Aorta (tissue), 5 donors: ENCODE measurements at places on chromosomes 11 and 22. TPM values are rescaled to one million over a fixed set of nuclear protein-coding genes. Genes with fewer than 3 reads are reported as not detected.

GRCh38 chr11:128456566-128457268, 130.6 kb downstream of the ETS1 start:
- no peak for DNase-seq

- no peak for DNase-seq
These were observed 325.8 kb downstream of the OPCML start for GRCh38 chr11:133206313-133207005.

GRCh38 chr11:20111871-20112270, 48.4 kb downstream of the DBX1 start:
- no peak for DNase-seq

DNA sequence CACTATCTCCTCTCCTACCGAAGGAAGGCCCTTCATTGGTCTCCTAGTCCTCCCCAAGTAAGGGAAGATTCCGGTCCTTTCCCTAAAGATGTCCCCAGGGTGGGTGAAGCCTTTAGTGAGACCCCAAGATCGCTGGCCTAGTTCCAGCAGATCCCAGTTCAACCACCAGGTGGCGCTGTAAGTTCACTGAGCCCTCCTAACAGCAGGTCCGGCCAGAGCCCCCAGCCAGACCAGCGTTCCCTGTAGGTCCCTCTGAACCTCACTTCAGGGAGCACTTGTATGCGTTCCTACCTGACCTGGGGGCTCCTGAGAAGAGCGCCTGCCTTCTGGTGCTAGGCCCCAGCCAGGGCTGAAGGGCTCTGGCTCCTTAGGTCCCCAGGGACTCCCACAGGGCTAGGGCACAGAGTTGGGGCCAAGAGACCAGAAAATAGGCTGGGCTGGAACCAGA, 38.1 kb downstream of the LMO1 start:
- peak; percentile 72 for DNase-seq

GRCh38 chr11:58625086-58625485, 2.6 kb downstream of the CNTF start:
- no peak for DNase-seq

DNA sequence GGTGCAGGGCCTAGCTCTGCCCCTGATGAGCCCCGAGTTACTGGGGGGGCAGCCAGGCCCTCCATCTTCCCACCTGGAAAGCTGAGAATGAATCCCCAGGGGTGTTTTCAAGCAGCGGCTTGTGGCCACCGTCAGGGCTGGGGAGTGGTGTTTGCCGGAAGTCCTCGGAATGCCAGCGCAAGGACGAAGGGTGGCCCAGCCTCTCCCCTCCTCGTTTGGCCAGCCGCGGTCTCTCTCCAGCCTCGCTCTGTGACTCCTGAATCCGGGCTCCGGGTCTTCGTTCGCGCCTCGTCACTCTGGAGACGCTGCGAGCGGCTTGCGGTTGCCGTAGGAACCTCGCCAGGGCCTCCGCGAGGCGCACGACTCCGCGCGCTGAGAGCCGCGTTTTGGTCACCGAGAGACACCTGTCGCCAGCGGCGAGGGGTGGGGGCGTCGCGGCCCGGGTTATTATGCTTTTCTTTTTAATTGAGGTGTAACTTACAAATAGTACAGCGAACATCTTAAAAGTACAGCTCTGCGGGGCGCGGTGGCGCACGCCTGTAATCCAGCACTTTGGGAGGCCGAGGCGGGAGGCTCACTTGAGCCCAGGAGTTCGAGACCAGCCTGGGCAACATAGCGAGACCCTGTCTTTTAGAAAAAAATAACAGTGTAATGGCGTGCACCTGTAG, 6.3 kb upstream of the KDELR3 start:
- DNase-seq = peak; percentile 96

- no peak for DNase-seq
These were observed 22.1 kb downstream of the IFITM10 start for GRCh38 chr11:1728301-1728700.

DNA sequence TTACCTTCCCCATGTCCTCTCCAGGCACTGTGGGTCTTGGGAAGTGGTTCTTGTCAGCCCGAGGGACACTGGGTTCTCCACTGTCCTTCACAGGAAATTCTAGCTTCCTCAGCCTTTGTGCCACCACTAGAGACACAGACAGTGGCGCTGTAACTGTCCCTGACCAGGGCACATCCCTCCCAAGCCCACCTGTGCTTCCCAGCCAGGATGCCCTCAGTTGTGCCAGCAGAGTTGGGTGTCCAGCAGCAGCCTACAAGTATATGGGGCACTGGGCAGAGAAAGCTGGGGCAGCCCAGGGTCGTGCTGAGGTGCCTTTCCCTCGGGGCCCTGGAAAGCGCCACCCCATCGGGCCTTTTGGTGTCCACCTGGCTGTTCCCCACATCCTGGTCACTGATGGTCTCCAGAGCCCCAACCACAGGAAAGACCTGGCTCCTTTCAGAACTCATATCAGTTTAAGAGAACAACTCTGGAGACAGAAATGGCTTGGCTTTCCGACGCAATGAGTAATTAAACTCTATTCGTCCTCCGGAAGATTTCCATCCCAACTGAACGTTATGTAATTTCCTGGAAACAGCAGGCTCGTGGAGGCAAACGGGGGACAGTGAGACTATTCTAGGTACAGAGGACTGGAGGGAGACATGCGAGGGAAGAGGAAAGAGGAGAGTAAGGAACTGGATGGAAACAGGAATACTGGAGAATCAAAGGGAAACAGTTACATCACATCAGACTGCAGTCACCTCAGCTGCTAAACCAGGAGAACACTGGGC, 28.6 kb downstream of the PPP2R1B start:
- DNase-seq = no peak

DNA sequence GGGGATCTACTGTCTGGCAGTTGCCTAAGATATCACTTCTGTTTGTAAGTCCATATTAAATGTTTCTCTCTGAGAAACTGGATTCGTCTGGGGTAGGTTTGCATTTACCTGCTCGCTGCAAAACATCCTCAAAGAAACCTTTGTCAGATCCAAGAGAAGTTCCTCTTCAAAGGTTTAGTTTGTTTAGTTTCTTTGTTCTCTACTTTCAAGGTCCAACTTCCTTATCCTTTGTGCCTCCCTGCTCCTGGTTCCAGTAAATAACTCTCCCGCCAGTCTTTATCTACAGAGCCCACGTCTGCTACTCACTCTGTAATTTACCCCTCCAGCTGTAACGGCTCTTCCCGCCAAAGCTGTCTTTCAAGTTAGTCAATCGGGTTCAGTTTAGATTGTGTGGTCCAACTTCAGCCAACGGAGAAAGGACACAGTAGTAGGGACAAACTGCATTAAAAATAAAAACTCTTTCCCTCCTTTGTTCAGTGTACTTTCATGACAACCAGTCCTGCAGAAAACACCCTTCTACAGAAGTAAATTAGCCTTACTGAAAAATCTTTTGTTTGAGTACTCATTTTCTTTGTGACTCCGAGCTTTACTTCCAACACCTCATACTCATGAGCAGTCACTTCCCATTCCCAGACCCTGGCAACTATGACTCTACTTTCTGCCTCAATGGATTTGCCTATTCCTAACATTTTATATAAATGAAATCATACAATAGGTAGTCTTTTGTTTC, 41.0 kb downstream of the TMPRSS5 start:
- DNase-seq = no peak

GRCh38 chr11:27420722-27421572, 51.6 kb downstream of the LGR4 start:
- DNase-seq = no peak

- DNase-seq = no peak
These were observed 8.9 kb downstream of the PGAP2 start for GRCh38 chr11:3817181-3817800.

DNA sequence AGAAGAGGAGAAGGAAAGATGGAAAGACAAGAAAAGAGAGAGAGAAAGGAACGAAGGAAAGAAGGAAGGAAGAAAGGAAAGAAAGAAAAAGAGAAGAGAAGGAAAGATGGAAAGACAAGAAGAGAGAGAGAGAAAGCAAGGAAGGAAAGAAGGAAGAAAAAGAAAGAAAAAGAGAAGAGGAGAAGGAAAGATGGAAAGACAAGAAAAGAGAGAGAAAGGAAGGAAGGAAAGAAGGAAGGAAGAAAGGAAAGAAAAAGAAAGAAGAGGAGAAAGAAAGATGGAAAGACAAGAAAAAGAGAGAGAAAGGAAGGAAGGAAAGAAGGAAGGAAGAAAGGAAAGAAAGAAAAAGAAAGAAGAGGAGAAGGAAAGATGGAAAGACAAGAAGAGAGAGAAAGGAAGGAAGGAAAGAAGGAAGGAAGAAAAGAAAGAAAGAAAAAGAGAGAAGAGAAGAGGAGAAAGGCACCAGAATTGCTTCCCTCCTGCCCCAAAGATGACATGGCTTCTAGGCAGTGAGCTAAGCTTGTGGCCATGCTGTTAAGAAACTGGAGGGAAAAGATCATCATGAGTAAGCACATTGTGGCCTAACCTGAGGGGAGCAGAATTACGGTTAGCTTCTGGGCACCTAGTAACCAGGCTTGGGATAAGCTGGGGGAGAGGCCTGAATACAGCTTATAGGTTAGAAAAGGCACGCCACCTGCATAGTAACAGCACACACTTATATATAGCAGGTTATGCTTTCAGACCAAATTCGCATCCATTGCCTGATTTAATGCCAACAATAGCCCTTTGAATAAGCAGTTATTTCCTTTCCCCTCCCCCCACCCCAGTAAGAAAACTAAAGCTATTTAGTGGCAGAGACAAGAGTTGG, 2.3 kb upstream of the ST3GAL4 start:
- peak; percentile 4 for DNase-seq

GRCh38 chr11:20172721-20173447, 12.6 kb upstream of the DBX1 start:
- DNase-seq = no peak

GRCh38 chr22:31120230-31120629, 2.5 kb upstream of the INPP5J start:
- no peak for DNase-seq

GRCh38 chr11:121141066-121141465, 40.0 kb downstream of the TECTA start:
- no peak for DNase-seq

- no peak for DNase-seq
These were observed 49.9 kb downstream of the CSF2RB start for GRCh38 chr22:36963302-36963701.

DNA sequence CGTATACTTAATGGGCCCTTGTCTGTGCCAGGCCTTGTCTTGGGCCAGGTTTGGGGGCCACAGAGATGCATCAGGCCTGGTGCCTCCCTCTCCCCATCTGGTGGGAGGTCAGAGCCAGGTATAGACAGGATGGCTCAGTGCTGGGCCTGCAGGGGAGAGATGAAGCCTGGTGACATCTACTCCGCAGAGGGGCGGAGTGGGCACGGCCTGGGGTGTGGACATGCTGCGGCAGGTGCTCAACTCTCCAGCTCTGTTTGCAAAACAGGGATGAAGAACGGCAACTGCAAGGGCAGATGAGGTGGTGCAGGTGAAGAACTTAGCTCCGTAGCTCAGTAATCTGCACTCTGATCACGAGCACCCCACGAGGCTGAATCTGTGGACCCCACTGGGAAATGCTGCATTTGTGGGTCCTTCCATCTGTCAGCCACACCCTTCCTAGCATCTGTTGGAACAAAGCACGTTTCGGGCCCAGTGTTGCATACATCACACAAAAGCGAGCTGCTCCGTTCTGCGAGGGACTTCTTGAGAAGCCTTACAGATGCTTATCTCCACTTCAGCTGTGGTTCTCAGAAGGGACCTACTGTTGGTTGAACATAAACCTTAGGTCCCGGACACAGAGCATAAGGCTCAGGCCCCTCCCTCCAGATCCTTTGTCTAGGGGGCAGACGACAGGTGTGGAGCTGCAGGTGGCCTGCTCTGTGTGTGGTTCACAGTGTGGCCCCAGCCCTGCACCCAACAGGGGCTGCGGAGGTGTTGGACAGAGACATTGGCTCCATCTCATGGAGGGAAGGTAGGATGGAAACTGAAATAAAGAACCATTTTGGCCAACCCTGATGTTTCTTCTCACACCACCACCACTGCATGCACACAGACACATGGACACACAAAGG, 78.3 kb downstream of the LRRC32 start:
- no peak for DNase-seq

DNA sequence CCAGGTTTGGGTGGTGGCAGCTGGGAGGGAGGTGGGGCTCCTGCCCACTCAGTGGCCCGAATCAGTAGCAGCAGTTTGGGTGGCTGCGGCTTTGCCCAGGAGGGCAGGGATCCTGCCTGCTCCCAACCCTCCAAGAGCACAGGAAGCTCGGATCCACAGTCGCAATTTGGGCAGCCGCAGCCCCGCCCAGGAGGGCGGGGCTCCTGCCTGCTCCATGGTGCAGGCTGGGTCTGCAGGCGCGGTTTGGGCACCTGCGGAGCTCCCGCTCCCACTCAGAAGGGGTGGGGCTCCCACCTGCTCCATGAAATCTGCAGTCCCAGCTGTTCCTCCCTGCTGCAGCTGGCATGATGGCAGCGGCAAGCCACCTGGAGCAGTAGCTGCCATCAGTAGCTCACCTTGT, 38.1 kb upstream of the CALCB start:
- DNase-seq = no peak

DNA sequence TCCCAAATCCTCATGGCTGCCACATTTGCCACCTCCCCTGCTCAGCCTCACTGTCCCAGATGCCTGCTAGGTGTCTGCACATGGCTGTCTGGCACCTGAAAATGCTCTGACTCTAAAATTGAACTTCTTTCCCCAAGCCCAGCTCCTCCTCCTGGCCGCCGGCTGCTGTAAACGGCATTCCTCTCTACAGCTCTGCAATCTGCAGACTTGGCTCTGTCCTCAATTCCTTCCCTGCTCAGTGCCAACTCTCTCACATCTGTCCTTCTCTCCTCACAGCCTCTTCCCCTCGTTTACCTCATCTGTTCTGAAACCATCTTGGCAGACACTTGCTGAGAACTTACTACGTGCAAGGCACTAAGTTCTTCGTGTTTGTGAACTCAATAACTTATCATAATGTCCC, 169.4 kb upstream of the SYT13 start:
- DNase-seq = no peak

GRCh38 chr11:4433856-4434255, 15.2 kb upstream of the OR52K2 start:
- DNase-seq = no peak

DNA sequence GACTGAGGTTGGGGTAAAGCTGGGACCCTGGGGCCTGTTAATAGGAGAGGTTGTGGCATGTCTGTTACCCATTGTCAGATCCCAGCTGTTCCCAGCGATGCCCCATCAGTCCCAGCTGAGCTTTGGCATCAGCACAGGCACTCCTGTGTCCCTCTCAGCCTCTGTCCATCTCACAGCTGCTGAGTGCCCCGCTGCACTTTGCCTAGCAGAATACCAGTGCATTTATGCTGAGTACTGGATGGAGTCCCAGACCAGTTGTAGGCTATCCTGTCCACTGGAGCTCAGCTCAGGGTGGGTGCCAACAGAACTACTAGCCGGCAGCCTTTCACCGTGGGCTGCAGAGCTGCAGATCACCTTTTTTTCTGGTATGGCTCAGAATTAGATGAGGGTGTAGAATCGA, 9.9 kb downstream of the FXYD6 start:
- no peak for DNase-seq

Gene MUC5AC
- total RNA-seq = not detected

Gene OR5B3
- total RNA-seq = not detected

Gene DDI1
- total RNA-seq = not detected

Gene PNPLA5
- total RNA-seq = not detected

Gene MOV10L1
- total RNA-seq = 3.2 TPM

Gene RBM4
- total RNA-seq = 98.1 TPM

Gene ROBO4
- 19.7 TPM for total RNA-seq

Gene GGTLC3
- not detected for total RNA-seq

Gene MUC6
- not detected for total RNA-seq

Gene KIF18A
- total RNA-seq = 1.0 TPM

Gene TBX1
- total RNA-seq = 2.3 TPM
